Fibroblast of skin of scalp (primary cell): ENCODE measurements at places on chromosomes 12 and 14.

GRCh38 chr12:54579258-54579657 is 9.2 kb downstream of the PPP1R1A start:
- DNase-seq, result no peak

GRCh38 chr12:120656008-120656407 is 15.6 kb downstream of the CABP1 start:
- no peak for DNase-seq

DNA sequence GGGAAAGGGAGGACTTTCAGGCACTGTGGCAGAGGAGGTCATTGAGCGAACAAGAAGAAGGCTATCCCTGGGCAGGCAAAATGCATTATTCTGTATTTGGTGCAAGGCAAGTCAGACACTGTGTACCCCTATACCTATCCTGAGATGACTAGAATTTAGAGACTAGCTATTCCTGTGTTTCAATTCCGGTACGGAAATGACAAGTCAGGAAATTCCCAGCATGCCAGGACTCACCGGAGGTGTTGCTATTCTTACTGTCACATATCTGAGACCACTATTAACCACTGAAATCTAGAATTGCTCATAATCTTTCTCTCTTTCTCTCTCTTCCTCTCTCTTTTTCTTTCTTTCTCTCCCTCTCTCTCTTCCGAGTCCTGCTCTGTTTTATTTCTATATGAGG is 297.1 kb downstream of the PDZRN4 start:
- DNase-seq, result no peak

- DNase-seq, result peak; percentile 79
Measured at GRCh38 chr12:116559162-116559935, at the start of gene MAP1LC3B2. TSS of gene MAP1LC3B2 (plus strand) at chr12:116559381. CDS start at chr12:116575943, 16,562 bp downstream.

DNA sequence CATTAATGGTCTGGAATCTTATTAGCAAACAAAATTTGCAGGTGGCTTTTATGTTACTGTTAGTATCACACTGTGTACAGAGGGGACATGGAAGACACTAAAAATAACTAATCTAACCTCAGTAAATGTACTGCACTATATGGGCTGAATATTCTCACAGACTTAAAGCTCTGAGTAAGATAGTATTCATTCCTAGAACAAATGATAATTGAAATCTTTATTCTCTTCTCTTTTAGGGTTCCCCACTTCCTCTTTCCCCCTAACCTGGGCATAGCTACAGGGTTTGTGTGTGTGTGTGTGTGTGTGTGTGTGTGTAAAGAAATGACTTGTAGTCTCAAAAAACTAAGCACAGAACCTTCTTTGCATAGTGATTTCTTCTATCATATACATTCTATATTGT is 21.4 kb upstream of the HECTD1 start:
- no peak for DNase-seq

- DNase-seq, result no peak
Measured at GRCh38 chr14:33792009-33792719, 158.7 kb downstream of the EGLN3 start.

- DNase-seq, result no peak
Measured at GRCh38 chr14:94375552-94376107, 12.8 kb downstream of the SERPINA1 start.

GRCh38 chr12:5201554-5202218 is 158.0 kb downstream of the KCNA5 start:
- peak; percentile 80 for DNase-seq

- peak; percentile 42 for DNase-seq
Measured at GRCh38 chr14:60964904-60965303, 16.0 kb downstream of the TRMT5 start.

- no peak for DNase-seq
Measured at GRCh38 chr12:51424094-51424661, 453 bp upstream of the SLC4A8 start.

DNA sequence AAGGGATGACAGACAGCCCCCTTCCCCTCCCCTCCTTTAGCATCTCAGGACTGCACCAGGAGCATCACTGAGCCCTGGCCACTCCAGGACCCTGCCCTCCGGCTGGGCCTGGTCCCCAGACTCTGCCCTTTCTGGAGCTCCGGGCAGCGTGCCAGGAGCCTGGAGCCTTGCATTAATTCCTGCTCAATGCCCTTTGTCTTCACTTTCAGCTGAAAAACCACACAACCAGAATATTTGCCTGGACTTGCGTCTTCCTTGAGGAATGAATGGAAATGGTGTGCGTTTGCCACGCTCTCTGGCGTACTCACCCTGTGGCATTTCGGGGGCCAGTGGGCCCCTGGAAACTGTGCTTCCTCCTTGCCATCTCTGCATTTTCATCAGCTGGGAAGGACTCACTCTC is 8.5 kb upstream of the RFLNA start:
- DNase-seq, result peak; percentile 35

DNA sequence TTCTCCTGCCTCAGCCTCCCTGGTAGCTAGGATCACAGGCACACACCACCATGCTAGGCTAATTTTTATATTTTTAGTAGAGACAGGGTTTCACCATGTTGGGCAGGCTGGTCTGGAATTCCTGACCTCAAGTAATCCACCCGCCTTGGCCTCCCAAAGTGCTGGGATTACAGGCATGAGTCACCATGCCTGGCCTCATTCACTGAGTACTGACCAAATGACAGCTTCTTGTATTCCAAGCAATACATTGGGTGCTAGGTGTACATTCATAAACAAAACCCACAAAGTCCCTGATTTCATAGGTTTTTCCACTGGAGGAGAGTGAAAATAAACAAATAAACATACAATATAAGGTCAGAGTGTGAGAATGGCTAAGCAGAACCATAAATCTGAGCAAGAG is 136.3 kb downstream of the HELB start:
- peak; percentile 22 for DNase-seq

GRCh38 chr12:111428081-111428727 is 22.5 kb downstream of the SH2B3 start:
- DNase-seq, result no peak

GRCh38 chr14:92426237-92426636 is 87.3 kb upstream of the RIN3 start:
- peak; percentile 61 for DNase-seq
